Activated CD8-positive, alpha-beta T cell treated with anti-CD3 and anti-CD28 coated beads, Interleukin-2, amount 10 ng/mL, durations not matched to agents 7 days and 5 days (primary cell): ENCODE measurements at places on chromosomes 3 and 15. TPM values are rescaled to one million over a fixed set of nuclear protein-coding genes. Genes with fewer than 3 reads are reported as not detected.

Gene GP9
- not detected for total RNA-seq

DNA sequence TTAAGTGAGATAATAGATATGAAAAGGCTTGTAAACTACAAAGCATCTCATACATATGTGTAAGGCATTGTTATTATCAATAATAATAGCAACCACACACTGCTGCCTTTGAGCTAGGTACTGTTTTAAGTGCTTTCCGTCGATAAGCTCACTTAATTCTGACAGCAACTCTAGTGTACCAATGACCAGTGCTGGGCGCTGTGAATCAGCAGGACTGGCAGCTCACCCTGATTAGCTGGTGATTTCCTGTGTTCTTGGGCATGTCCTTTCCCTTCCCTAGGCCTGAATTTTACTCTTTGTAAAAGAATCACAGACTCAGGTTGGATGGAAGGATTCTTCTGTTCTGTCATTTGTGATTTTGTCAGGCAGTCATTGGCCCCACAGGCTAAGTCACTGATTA lies 215.6 kb downstream of the LPP start:
- DNase-seq: no peak
- H3K4me3 ChIP-seq: no peak overlapping the region
- peaks cover 7% of the 10 kb centered on the region for H3K4me1 ChIP-seq
- H3K36me3 ChIP-seq: peaks cover 11% of the 10 kb centered on the region

DNA sequence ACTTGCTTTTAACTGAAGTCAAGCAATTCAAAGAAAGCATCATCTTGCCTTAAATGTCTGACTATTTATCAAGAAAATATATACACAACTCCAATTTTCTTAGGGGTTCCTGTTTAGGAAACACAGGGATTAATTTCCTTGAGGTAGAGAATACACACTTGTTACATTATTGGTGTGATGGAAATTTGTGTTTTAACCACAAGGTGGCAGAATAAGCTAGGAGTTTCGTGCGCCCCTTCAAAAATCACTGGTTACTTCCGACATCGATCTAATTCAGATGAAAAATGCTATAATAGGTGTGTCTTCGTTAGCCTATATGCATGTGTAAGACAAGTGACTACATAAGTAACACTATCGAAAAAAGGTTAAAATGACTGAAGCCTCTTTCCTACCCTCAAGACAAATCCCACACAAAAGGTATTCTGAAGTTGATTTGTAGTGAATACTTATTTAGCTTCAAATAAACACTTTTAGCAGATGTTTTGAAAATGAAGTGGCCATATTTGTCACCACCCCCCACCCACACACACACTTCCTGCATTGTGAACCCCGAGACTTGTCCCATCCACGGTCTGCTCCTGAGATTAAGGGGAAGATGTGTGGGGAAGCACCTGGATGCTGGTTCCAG lies 246.5 kb downstream of the ROBO1 start:
- no peaks in the 10 kb centered on the region for H3K4me1 ChIP-seq
- H3K27ac ChIP-seq: no peak overlapping the region
- no peak overlapping the region for H3K4me3 ChIP-seq
- no peak for DNase-seq
- no peaks in the 10 kb centered on the region for H3K36me3 ChIP-seq
- H3K27me3 ChIP-seq: no peaks in the 10 kb centered on the region

Gene PLCH1
- total RNA-seq: 2.0 TPM

Gene CAMK2N2
- not detected for total RNA-seq

DNA sequence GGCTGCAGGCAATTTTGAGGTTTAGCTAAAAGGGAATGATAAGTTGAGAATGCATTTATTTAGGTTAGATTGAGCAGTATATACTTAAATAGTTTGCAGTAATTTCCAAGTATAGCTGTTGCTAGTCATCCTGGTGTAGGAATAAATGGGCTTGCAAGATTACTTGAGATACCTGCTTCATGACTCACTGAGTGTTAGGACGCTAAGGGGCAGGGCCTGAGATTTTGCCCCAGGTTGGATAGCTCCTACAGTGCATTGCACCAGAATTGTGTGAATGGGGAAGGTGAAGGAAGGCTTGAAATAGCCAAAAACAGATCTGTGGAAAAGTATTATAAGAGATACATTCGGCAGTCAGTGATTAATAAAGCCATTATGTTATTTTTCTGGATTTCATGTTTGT lies 72.8 kb downstream of the KCNH8 start:
- no peak for DNase-seq
- no peak overlapping the region for H3K27ac ChIP-seq

Gene OSBPL10
- total RNA-seq: 0.53 TPM

DNA sequence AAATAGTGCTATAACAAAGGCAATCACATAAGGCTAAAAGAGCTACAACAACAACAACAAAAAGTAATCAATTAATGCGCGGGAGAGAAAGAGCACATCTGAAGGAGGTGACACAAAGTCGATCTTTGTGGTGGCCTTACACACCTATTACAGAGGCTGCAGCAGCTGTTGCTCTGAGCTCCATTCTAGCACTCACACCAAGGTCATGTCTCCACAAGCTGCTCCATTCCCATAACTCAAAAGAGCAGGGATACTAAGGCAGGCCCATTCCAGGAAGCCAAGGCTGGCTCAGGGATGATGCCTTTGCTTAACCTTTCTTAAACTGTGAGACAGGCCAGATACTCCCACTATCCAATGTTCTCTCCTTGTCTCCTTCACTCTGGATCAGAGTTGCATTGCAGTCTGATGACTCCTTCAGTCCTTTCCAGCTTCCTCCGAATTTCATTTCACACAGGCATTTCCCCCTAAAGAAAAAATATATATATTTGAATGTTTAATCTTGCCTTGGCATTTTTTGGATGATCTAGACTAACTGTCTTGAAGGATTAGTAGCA lies 52.7 kb downstream of the SNTN start:
- H3K27ac ChIP-seq: no peak overlapping the region
- H3K36me3 ChIP-seq: no peaks in the 10 kb centered on the region
- H3K27me3 ChIP-seq: no peaks in the 10 kb centered on the region
- no peak for DNase-seq
- no peaks in the 10 kb centered on the region for H3K4me1 ChIP-seq

GRCh38 chr3:195058336-195059005 lies 212.5 kb downstream of the XXYLT1 start:
- no peak overlapping the region for H3K4me3 ChIP-seq
- H3K36me3 ChIP-seq: no peaks in the 10 kb centered on the region
- peaks cover 2% of the 10 kb centered on the region for H3K4me1 ChIP-seq
- H3K27me3 ChIP-seq: no peaks in the 10 kb centered on the region

Gene GOLGA8K
- 0.68 TPM for total RNA-seq
